ENCODE measurements at places on chromosomes 5 and 9.

DNA sequence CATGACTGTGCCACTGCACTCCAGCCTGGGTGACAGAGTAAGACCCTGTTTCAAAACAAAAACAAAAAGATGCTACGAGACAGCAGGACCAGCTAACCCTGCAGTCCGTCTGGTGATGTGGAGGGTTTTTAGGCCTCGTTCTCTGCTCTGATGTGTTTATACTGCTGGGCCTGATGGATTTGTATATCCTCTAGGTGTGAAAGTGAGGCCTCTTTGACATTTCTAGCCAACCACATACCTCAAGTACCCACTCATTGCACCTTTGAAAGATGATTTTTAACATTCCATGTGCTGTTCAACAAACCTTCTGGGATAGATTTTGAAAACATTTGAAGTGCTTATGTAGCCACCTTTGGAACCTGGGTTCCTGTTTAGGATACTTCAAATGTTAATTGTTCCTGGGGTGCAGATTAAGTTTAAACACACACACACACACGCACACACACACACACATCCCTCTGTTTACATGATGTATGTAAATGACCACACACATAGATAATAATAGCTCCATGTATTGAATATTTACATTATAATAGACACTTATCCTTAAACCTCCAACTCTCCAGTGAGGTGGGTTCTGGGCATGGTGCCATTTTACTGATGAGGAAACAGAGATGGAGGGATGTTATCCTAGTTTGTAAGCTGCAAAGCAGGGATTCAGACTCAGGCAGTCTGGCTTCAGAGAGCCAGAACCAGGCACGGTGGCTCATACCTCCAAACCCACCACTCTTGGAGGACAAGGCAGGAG is 48.8 kb upstream of the GOLPH3 start:
- no peak for DNase-seq

DNA sequence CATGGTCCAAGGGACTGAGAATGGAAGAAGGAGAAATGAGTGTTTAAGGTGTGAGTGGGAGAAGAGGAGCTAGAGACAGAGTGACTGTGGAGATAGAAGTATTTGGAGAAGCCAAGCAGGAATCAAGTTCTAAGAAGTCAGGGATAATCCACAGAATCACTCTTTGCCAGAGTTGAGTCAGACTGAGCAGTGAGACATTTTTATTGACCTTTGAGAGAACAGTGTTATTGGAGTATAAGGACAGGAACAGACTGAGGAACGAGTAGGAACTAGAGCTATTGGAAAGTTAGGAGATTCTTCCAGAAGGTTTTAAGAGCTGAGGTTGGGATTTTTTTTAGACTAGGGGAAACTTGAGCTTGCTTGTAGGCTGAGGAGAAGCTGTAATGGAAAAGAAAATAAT is 37.2 kb downstream of the RCL1 start:
- no peak for DNase-seq

- no peak for DNase-seq
These were observed 27.5 kb downstream of the KCNT1 start for GRCh38 chr9:135729480-135729879.

GRCh38 chr9:19223724-19224123 is 6.8 kb upstream of the DENND4C start:
- DNase-seq = no peak

GRCh38 chr5:96687812-96688453 is 25.8 kb downstream of the CAST start:
- DNase-seq = no peak

GRCh38 chr5:159101685-159102084 is 2.0 kb upstream of the EBF1 start:
- no peak for DNase-seq

- no peak for DNase-seq
These were observed 471 bp upstream of the GHR start for GRCh38 chr5:42422656-42423280.

DNA sequence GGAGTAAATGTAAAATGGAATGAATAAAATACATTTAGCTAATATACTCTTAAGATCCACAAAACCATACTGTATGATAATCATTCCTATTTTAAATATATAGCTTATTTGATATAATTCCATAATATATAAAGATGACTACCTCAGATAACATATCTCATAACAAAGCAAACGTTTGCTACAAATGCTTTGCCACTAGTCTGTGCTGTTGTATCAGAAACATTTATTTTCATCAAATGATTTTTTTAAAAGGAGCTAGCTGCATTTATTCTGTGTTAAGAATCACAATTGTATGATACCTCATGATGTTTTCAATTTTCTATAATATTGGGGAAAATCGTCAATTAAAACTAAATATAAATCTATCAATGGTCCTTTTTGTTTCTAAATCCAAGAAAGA is 567.2 kb downstream of the PTPRD start:
- no peak for DNase-seq

DNA sequence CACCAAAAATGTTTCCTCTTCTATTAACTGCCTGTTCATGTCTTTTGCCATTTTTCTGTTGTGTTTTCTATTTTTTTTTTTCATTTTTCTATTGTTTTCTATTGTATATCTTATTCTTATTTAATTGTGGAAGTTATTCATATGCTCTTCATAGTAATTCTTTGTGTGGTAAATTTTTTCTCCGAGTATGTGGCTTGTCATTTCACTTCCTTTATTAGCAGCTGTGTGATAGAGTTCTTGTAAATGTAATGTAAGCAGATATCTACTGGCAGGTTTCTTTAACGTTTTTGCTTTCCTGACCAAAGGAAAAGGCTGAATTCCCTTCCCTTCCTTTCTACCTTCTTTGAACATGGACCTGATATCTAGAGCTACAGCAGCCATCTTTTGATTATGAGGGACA is 5.8 kb upstream of the PLPP1 start:
- DNase-seq = no peak

- DNase-seq = no peak
These were observed 130.9 kb downstream of the GAS1 start for GRCh38 chr9:86816366-86816765.

- DNase-seq = no peak
These were observed 263.0 kb downstream of the PDZD2 start for GRCh38 chr5:31901807-31902530.

GRCh38 chr5:31845361-31845760 is 206.4 kb downstream of the PDZD2 start:
- DNase-seq = no peak

GRCh38 chr9:109098960-109099308 is 20.8 kb downstream of the TMEM245 start:
- DNase-seq = no peak

DNA sequence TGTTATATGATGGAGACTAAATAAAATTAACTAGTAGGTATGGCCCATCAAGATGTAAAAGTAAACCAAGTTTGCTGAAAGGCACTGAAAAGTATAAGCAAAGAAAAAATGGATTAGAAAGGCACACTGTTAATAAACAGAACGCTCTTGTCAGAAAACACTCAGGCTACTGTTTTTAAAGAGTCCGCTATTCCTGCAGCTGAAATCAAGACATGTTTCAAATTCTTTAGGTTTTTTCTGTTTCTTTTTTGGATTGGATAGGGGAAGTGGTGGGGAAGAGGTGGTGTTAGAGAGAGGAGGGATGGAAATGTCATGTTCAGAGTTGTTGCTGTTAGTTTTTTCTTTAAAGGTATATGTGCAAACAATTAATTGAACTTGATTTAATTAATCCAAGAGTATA is 17.5 kb downstream of the OSTF1 start:
- DNase-seq = no peak

- DNase-seq = no peak
These were observed 92.2 kb downstream of the ZNF462 start for GRCh38 chr9:106954974-106955850.

DNA sequence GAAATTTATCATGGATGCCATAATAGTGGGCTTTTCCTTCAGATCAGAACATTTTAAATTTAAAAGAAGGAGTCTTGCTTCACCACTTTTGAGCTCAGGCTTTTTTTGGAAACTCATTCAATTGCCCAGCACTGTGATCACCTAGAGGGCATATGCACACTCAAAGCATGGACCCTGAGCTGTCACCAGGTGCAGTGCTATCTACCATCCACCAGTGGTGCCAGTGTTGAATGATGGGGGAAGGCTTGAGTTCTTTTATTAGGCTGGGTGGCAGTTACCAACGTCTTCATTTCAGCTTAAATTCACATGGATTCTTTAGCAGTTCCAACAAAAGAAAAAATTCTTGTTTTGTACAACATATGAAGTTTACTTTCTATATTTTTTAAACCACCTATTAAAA is 164.1 kb downstream of the CFAP90 start:
- no peak for DNase-seq

DNA sequence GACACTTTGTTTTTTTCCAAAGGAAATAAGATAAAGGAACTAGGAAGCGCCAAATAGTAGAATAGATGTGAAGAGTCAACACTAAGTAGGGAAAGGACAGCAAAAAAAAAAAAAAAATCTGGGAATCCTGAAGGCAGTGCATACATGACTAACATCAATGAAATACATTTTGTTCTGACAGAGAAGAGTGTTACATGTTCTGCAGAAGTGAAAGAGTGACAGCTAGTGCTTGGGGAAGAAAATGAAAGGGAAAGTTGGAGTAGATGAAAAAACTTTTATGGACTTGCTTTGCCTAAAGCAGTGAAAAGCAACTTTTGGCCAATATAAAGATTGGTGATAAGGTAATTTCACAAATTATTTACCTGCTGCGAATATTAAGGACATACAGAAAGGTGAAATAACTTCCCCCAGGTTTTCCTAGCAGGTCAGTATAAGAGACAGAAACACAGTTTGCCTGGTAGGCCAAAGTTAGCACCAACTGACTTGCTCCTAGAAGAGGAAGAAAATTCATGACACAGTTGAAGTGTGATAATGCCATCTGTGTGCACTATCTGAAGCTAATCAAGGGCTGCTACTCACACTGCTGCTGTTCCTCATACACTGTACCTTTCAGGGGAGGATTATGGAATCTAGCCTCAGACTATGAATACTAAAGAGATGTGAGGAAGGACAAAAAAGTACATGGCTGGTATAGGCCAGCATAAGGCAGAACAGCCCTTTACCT is 38.6 kb downstream of the RANBP6 start:
- DNase-seq = no peak

DNA sequence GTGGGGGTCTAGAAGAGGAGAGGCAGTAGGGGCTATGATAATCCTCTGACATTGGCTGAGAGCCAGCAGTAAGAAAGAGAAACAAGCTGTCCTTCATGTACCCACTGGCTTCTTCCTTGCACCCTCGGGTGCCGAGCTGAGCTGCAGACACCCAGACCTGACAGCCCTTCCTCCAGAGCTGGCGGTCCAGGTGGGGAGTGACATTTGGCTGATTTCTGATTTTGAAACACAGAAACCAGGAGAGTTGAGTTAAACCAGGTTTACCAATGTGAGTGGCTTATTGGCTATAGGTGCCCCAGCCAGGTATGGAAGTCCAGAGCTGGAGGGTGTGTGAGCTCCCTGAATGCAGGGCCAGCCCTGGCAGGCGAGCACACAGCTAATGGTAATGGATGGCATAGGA is 59.2 kb downstream of the GADD45G start:
- no peak for DNase-seq

DNA sequence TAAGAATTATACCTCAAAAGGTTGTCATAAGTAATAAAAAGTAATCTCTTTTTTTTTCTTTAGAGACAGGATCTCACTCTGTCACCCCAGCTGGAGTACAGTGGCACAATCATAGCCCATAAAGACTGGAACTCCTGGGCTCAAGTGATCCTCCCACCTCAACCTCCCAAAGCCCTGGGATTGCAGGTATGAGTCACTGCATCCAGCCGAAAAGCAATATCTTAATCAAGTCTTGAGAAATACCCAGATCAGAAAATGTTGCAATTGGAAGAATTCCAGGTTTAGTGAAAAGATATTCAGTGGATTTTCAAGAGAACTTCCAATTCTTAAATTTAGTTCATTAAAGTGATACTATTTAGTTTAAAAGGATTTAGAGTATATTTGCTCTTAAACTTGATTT is 40.9 kb upstream of the IDNK start:
- no peak for DNase-seq

DNA sequence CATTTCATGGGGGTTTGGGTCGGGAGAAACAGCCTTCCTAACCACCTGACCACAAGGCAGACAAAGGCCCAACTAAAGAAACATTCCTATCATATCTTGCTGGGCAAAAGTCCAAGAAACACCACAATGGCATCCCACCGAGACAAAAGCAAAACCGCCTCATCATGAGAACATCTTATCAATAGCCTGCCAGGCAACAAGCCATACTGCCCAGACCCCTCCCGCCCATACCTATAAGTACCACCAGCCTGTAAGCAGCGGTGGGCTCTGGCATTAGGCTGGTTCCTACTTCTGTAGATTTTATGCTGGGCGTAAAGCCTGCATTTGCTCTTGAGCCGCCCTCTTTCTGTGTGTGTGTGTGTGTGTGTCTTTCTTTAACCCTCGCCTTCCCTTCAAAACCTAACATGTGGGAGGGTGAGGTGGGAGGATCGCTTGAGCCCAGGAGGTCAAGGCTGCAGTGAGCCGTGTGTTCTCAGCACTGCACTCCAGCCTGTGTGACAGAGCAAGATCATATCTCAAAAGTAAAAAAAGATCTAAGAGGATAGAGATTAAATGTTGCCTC is 56.9 kb downstream of the PDE6A start:
- DNase-seq = no peak

GRCh38 chr9:136729144-136729543 is 13.6 kb downstream of the LCN10 start:
- DNase-seq = no peak

- DNase-seq = no peak
These were observed 24.4 kb downstream of the BHMT start for GRCh38 chr5:79135790-79136553.

DNA sequence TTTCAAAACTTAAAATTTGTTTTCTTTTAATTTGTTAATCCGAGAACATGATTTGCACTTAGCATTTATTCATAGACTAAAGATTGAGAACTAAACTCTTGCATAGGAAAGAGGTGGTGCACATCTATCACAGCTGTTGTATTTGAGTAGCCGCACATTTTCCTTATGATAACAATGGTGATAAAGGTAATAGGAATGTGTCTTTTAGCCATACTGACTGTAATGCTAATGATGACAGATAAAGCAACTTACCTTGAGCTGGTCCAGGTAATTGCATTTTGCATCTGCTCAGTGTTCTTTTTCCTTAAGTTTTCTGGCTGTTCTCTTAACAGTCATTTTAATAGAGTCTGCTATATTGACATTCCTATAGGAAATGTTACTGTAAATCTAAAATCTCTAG is 19.0 kb downstream of the PHAX start:
- no peak for DNase-seq

GRCh38 chr9:106333481-106333880 is 529.5 kb upstream of the ZNF462 start:
- no peak for DNase-seq

DNA sequence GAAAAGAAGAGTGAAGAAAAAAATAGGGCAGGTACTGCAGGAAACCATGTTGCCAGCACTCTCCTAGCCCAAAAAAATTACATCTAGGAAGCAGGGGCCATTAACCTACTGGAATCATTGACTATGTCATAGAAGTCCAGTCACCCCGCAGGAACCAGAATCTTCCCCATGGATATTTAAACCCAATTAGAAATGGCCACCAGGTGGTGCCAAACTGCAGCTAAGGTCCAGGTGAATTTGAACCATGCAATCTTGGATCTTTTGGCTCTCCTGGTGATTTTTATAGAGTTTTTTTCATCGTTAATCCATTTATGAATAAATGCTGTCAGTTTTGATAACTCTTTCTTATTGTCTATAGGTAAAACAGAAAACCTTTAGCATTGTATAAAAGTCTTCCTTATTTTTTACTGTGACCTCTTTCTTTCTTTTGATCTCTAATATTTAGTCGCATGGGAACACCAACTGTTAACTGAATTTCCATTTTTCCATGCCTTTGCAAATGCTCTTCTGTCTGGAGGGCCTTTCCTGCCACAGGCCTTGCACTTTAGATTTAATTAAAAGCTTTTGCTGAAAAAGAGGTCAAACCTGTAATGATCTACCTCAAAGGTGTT is 147.5 kb upstream of the FGF10 start:
- DNase-seq = no peak
